ENCODE measurements at places on chromosomes 7 and 10.

GRCh38 chr7:26349005-26349915 lies 57.6 kb downstream of the SNX10 start:
- DNase-seq = no peak

DNA sequence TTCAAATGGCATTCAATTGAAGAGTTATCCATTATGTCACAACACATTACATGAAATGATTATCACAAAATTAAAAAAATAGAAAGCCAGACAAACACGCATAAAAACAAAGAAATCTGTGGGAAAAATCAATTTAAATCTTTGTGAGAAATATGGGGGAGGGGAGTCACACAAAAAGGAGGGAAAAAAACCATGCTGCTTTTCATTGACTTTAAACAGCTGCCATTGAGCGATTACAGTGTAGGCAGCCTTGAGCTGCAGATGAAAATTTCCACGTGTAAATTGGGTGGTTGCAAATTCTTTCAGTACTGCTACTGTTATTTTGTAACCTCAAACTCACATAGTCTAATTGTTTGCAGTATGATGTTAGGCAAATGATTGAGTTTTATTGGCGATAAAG lies 889.9 kb upstream of the PHF14 start:
- no peak for DNase-seq

DNA sequence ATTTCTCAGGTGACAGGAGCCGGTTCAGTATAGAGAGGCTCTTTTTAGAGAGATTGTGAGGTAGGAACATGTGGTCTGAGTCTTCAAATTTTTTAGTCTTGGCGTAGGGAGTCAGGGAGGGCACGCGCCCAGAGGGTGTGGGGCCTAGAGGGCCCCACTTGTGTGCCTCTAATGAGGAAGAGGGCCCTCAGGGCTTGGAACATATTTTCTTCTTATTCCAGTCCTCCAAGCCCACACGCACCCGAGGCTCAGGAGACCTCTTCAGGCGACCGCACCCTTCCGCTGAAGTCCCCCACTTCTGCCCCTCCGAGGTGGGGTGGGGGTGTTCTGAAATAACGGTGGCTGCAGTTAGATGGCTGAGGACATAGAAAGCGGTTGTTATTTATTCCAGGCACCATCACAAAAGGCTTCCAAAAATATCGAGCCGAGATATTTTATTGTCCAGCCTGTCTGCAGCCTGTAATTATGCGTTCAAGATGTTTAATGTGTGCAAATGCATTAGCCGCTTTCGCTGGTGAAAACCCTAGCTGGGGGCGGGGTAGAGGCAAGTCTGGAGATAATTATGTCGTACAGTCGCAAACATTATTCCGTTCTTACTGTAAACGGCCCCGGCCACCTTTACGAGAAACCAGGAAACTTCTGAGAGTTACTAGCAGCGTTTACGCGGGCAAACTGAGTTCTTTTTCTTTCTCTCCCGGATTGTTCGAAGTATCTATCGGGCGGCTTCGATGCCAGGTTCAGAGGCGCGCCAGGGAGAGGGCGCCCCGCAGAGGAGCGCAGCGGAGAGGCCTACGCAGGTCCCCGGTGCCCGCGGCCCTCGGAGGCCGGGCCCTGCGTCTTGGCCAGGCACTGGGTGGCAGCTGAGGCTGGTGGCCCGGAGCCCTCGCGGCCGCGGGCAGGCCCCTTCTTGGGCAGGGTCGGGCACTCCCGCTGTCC lies 12.9 kb upstream of the HOXA13 start:
- DNase-seq = no peak

DNA sequence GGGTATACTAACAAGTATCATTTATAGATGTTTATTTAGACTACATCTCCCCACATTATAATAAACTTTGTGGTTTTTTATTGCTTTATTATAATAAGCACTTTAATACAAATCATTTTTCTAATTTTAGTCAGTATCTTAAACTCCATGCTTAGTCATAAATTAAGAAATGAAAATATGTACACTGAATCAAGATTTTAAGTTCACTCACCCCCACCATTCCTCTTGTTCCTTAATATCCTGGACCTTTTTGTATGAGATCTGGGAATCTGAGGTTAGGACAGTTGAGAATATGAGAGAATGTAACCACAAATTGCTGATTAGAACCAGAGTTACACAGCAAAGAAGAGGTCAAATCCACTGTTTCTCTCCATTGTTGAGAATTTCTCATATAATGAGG lies 93.6 kb upstream of the WNT16 start:
- no peak for DNase-seq

- no peak for DNase-seq
These were observed 335.9 kb downstream of the WDR37 start for GRCh38 chr10:1392127-1392526.

DNA sequence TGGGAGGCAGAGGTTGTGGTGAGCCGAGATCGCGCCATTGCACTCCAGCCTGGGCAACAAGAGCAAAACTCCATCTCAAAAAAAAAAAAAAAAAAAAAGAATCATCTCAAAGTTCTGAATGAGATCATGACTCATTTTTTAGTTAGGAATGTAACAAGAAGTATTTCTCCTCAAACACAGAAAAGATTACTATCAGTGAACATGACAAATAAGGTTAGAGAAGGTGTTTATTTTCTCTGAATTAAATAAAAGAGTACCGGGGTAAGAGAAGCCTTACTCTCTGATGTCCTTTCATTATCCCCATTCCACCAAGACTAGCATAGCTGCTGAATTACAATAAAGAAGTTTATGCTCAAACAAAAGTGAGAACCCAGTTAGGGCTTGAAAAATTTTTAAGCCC lies 50.1 kb downstream of the IPMK start:
- DNase-seq = no peak

GRCh38 chr7:30708983-30709382 lies 26.7 kb upstream of the CRHR2 start:
- no peak for DNase-seq

- no peak for DNase-seq
These were observed 118.2 kb downstream of the CACNA2D1 start for GRCh38 chr7:82325416-82325815.

GRCh38 chr10:14971867-14972448 lies 12.8 kb downstream of the MEIG1 start:
- DNase-seq = peak; percentile 37

DNA sequence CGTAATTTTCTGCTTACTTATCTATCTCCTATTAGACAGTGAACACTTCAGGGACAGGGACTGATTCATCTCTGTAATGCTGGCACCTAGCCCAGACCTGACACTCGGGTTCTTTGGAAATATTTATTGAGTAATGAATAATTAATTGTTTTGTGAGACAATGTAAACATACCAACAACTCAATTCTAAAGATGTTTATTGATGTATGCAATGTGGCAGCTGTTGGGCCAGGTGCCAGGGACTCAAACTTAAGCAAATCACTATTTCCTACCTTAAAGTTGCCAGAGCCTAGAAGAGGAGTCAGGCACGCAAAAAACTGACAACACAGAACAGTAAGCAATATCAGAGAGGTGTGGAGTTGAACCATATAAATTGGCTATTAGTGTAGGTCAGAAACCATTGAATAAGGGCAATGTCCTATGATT lies 63.6 kb upstream of the BMPER start:
- DNase-seq = no peak

DNA sequence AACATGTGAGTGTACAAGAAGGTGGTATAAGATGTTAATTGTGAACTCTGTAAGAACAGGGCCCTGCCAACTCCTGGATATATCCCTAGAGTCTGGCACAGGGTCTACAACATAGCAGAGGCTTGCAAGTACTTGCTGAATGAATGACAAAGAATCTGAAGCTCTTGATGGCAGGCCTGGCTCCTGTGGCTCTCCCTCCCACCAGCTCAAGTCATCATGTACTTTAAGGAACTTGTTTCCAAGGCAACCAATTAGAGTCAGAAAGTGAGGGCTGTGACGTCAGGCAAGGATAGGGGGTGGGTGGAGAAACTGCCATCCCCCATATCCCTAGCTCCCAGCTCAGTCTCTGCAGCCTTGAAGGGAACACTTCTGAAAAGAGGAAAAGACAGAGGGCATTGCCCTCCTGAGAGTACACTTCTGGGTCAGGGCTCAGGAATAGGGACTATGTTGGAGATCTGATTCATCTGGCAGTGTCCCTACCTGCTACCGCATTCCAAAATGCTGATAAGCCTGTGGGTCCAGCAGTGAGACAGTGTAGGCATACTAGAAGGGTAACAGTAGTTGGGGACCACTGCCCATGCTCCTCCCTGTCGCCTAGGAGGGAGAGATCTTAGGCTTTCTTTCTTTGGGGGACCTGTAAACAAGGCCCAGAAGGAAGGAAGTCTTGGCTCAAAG lies 34.6 kb upstream of the BTRC start:
- no peak for DNase-seq

- no peak for DNase-seq
These were observed 7.0 kb downstream of the BAMBI start for GRCh38 chr10:28684157-28684985.

DNA sequence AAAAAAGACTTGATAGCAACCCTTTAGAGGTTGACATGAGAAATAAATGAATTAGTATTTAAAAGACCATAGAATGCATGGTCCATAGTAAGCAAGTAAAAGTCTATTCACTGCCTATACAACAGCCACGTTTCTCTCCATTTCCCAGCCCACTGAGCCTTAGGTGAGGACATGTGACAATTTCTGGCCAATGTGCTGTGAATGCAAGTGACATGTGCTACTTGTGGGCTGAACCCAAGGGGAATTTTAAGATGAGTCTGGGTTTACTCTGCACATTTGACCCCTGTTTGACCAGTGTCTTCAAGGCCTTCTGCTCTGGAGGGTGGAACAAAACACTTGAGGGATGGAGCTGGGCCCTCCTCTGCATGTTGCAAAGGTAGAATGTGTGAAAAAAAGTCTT lies 384.4 kb upstream of the KLF6 start:
- DNase-seq = no peak

DNA sequence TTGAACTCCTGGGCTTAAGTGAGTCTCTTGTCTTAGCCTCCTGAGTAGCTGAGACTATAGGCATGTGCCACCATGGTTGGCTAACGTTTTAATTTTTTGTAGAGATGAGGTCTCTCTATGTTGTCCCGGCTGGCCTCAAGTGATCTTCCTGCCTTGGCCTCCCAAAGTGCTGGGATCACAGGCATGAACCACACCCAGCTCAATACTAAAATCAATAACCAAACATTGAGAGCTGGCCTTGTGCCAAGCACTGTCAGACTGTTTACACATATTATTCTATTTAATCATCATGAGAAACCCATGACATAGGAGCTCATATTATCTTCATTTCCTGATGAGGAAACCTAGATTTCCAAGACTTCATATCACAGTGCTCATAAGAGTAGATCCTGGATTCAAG lies 251.2 kb downstream of the BAMBI start:
- DNase-seq = no peak

DNA sequence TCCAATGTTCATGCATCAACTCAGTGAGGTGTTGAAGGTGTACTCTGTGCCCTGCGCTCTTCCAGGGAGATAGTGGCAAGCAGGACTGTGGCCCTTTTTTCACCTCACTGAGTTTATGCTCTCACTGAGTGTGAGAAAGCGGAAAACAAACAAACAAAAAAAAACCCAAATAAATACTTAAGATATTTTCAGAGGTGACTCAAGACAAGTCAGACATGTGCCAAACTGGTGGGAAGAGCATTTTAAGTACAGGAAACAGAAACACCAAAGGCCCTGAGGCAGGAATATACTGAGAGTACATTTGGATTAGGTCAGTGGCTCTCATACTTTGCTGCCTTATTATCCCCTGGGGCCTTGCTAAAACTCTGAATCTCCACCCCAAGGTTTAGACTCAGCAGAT lies 111.9 kb upstream of the IGFBP3 start:
- DNase-seq = no peak

DNA sequence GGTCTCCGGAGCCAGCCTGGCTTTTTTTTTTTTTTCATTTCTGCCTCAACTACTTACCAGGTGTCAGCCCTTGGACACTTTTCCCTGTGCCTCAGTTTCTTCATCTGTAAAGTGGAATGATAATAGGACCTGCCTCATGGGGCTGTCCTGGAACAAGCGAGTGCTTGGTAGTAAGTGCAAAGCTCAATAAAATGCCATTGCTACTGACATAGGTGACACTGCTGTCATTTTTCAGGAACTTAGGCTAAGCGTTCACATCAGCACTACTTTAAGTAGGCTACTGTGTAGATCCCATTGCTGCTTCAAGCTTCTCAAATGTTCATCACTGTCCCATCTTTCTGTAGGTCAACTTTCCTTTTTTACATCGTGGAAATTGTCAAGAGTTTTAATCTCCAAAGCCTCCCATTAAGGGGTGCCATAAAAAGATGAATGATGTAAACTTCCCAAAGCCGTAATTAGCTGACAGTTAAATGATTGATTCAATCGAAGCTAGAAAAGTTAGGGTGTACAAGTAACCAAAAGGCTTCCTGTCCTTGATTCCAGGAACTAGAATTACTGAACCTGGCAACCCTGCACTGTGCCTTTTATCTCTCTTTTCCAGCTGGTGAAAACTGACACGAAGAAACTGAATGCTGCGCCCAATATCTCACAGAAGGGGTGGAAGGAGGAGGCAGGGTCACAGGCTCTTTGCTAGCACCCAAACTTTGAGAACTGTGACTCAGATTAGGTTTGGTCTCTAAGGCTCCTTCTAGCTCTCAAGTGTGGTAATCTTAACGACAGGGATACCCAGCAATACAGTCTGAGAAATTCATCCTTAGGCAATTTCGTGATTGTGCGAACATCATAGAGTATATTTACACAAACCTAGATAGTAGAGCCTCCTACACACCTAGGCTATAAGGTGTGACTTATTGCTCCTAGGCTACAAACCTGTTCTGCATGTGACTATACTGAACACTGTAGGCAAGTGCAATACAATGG lies 861 bp upstream of the USP6NL start:
- no peak for DNase-seq

Data from stimulated activated CD4-positive, alpha-beta T cell treated with anti-CD3 and anti-CD28 coated beads, Interleukin-1b, Interleukin-23, amount 100 ng/mL, for 48 hours (primary cell).